ENCODE measurements at places on chromosomes 1 and 21.

DNA sequence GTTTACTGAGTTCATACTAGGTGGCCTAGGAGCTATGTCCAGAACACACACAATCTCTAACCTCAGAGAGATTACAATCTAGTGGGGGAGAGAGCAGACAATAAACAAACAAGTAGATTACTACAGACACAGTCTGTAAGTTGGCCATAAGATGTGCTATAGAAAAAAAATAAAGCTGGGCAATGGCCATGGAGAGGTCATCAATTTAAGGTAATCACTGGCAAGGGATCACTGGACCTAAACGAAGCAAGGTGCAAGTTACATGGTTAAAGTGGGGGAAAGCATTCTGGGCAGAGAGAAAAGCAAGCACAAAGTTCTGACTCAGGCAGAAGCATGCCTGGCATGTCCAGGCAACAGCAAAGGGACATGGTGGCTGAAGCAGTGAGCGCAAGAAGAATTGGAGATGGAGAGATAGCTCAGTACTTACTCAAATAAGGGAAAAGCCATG is 147.0 kb downstream of the RERE start:
- DNase-seq = no peak

GRCh38 chr1:2452201-2452931 is 23.7 kb upstream of the PLCH2 start:
- DNase-seq = no peak

DNA sequence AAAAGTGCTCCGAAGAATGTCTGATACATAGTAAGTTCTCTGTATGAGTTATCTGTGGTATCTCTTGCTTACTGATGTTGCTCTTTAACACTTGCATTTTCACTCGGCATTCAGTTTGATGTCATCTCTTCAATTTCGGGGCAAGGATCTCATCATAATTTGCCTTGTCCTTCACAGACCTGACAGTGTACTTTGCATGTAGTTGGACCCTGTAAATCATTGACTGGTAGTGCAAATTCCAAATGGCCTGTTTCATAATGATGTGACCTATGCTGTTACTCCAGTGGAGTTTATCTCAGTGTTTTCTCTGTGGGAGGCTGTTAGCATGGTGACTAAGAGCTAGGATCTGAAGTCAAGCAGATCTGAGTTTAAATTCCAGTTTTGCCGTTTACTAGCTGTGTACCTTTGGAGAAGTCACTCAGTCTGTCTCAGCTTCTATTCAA is 34.2 kb upstream of the ABCD3 start:
- no peak for DNase-seq

DNA sequence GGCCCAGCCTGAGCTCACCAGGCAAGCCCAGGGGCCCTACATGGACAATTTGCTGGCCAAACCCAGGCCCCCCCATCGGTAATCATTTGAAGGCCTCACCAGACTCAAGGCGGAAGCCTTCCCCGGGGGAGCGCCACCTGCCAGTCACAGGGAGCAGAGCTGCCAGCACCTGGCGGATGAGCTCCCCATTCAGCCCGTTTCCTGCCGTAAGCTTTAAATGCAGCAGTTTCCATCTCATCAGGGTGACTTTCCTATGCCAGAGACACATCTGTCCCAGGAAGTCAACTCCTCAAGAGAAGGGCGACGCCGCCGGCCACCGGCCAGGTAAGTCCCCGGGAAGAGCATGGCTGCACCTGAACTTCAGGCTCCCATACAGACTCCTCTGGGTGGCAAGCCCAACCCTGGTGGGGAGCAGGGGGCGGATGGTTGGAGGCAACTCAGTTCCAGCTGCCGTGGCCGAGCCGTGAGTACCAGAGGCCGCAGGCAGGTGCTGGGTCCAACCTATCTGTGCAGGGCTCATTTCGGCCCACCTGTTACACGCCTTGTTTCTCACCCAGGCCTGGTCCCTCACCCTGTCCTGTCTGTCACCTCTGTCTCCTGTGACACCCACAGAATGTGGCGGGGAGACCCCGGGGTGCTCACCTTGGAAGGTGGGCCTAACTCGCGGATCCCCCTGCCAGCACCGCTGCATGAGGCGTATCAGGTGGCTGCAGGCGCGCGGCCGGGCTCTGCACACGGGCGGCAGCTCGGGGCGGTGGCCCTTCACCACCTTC is 20.7 kb downstream of the RIPK4 start:
- DNase-seq = no peak

GRCh38 chr1:163744301-163744887 is 422.6 kb downstream of the NUF2 start:
- no peak for DNase-seq

- no peak for DNase-seq
These were observed 30.0 kb upstream of the EPS8L3 start for GRCh38 chr1:109793486-109794318.

DNA sequence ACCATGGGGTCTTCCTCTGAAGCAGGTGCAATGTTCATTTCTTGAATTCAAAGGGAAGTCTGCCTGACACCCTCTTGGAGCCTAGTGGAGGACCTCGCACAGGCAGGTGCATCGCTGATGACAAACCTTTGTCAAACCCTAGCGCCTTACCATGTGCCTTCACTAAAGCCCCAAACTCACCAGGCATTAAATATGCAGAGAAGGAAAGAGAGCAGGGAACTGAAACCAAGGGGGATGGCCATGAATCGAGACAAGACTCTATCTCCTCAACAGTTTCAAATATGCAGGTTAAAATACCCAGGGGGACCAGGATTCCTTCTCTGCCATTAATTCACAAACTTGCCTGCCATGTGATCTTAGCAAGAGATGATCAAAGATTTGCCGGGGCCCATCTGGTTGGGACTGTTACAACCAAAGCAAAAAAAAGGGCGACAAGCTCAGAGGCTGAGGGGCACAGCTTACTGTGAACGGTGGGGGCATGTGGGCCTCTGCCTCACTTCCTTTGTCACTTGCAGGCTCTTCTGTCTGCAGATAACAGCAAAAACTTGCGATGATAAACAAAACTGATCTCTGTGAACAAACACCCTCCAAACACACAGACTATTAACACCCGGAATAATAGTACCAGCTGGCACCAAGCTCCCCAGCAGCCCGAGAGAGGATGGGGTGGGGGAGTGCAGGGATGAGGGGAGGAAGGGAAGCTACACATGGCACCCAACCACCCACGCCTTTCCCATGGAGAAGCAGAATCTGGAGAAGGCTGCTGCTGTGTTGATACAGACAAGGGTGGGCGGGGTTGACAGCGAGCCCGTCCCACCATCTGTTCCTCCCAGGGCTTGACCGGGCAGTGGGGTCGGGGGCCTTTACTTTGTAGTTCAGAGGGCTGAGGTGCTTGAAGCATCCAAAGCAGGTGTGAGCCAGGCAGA is 33.9 kb downstream of the TMEM63A start:
- DNase-seq = no peak

GRCh38 chr1:83846138-83846537 is 152.8 kb downstream of the TTLL7 start:
- DNase-seq = no peak

- peak; percentile 58 for DNase-seq
These were observed 2.8 kb upstream of the EYA3 start for GRCh38 chr1:28091043-28091781.

DNA sequence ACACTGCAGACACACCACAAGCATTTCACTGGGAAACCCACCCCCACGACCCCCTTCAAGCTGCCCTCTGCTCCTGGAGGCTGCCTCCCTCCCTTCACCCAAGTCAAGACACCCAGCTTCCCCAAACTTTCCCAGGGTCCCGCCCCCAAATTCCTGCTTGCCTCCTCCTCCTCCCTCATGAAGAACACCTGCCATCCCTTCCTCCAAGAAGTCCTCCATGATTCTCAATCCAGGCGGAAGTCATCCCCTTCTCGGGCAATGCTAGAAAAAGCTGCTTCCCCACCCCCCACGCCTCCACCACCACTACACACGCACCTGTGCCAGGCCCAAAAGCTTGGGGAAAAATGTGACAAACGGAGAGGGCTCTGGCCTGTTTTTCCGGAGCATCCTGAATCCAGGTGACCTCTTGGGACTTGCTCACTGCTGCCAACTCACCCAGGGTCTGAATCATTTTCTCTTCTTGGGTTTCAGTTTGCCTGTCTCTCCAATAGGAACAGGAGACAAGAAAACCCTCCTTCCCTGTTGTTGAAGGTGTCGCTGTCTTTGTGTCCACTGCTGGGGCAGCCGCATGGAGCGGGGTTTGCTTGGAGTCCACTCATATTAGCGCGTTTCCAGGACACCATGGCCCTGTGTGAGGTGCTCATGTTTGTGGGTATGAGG is 101.0 kb upstream of the CASZ1 start:
- DNase-seq = no peak
